Tongue (tissue), 3 donors: ENCODE measurements at places on chromosomes 12 and 14. TPM values are rescaled to one million over a fixed set of nuclear protein-coding genes. Genes with fewer than 3 reads are reported as not detected.

GRCh38 chr12:46100551-46101484 is 110.4 kb upstream of the SCAF11 start:
- no peak for DNase-seq

DNA sequence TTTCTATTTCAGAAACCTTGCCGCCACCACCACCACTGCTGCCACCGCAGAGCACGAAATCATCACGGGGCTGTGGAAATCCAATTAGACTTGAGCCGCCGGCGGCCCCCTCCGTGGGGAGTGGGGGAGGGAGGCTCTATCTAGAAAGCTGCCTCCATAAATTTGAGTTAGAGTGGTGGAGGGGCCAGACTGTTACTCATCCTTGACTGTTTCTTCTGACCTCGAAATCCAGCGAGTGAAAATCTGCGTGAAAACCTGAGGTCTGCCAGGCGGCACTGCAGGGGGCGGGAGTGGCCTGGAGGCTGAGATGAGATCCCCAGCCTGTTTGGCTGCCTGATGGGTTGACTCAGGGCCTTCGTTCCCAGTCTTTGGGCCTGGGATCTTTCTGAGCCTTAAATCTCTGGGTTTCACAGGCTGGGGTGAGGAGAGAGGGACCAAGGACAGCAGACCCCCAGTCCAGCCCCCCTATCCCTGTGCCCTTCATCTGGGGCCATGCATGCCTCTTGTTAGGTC is 29.9 kb downstream of the TSPAN9 start:
- no peak for DNase-seq

- DNase-seq: peak; percentile 27
These were observed 18.7 kb downstream of the PLEKHG3 start for GRCh38 chr14:64722842-64723447.

- DNase-seq: peak; percentile 58
These were observed 7.3 kb downstream of the PHB2 start for GRCh38 chr12:6963016-6963731.

- no peak for DNase-seq
These were observed 2.9 kb downstream of the NOVA1 start for GRCh38 chr14:26594756-26595545.

- no peak for DNase-seq
These were observed 7.9 kb downstream of the NOVA1 start for GRCh38 chr14:26589925-26590324.

The KITLG gene
- 41.1 TPM for total RNA-seq

DNA sequence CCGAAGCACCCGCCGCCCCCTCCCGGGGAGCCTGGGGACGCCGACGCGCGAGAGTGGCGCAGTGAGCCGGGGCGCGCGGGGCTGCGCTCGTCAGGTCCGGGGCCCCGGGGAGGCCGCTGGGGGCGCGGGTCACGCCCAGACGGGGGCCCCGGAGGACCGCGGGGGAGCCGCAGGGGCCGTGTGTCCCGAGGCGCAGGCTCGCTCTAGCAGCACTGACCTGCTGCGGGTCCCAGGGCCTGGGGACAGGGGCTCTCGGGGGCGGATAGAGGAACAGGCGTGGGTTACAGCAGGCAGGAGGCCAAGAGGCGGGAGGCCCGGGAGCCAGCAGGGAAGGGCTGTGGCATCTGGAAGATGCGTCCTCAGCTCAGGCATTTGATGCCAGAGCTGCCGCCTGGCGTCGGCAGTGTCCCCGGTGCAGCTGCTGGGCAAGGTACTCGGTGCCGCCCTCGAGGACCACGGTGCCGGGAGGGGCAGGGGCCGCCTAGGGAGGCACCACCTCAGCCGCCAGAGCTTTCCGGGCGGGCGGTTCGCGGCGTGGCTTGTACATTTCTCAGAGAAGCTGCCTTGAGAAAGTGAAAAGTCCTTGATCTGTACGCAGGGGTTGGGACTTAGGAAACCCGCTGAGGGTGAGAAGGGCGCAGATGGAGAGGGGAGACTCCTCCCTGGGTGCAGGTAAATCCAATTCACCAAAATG is 1.2 kb downstream of the WNT5B start:
- peak; percentile 79 for DNase-seq

The BIN2 gene
- 3.8 TPM for total RNA-seq

The ZDHHC22 gene
- total RNA-seq: 0.41 TPM

The CLEC1B gene
- total RNA-seq: not detected

DNA sequence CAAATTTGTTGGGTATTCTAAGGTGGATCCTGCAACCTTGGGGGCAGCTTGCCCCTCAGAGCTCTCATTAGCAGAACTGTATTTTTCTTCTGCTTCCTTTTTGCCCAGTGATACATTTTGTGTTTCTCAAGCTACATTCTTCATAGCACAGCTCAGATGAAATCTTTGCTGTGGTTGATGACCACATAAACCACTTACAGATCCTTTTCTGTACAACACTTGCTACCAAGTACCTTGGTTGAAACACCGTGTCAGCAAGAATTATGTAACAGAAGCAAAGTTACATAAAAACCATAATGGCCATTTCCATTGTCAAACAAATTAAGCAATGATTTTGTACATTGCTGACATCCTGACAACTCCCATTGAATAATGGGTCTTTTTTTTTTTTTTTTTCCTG is 9.7 kb upstream of the PLBD1 start:
- DNase-seq: no peak

The ANHX gene
- not detected for total RNA-seq

DNA sequence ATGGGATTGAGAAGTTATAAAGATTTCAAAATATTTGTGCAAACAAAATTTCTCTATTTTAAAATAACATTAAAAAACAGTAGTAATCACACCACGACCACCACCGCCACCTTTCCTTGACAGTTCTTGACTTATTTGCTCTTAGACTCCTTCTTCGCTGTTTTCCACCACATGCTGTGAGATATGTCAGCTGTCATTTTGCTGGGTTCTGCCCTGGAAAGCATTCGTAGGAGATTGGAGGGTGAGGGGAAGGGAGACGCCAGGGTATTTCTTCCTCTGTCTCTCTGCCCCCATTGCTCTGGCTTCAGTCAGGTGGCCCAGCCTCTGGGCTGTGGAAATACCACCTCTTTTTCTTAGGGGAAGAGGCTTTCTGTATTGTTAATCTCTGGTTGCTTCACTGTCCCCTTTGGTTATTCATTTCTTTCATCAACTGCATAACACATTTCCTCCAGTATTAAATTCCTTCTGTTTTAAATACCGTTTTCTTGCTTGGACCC is 186.2 kb downstream of the NEDD1 start:
- DNase-seq: no peak
